ENCODE measurements at places on chromosomes 11 and 22.

DNA sequence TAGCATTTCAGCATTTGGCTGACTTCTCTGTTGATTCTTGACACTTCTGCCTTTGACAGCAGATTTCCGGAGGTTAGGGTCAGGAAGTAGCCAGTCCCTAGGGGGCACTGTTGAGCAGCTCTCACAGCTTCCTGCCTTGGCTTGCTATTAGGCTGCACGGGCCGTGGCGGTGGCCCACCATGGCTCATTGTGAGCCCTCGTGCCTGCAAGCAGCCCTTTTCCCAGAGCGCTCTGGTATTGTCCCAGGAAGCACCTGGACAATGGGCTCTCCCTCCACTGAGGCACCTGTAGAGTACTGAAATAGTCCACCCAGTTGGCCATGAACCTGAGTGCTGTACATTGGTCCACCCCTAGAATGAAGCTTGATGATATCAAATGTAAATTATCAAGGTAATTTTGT is 100.2 kb upstream of the GAL start:
- DNase-seq = peak; percentile 21

DNA sequence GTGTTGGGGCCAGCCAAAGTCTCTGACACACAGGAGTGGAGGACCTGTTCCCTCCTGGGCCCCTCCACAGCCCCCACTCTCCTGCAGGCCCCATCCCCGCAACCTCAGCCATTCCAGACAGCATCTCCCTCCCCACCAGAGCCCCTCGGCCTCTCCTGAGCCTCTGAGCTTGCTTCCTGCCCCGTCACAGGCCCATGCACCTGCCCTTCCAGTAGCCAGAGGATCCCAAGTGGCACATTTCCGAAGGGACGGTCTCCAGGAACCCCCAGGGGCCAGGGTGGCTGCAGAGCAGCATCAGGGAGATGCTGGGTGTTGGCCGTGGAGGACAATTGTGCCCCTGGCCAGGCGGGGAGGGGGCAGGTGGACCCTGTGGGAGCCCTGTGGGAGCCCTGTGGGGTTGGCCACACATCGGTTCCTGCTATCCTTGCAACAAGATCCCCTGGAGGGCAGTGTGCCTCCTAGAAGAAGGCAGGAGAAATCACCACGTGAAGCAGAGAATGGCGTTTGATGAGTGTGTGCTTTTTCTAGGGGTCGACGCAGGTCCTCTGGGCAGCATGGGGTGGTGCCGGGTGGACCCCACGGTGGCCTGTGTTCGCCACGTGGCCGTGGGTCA is 45.3 kb upstream of the PPARA start:
- no peak for DNase-seq

GRCh38 chr11:10499452-10499851 is 41.5 kb downstream of the RNF141 start:
- DNase-seq = no peak

- DNase-seq = peak; percentile 75
Observed at GRCh38 chr11:9535189-9535781, 38.2 kb upstream of the WEE1 start.

- DNase-seq = no peak
Observed at GRCh38 chr11:33721426-33721825, 14.8 kb downstream of the CD59 start.

- DNase-seq = no peak
Observed at GRCh38 chr11:16337421-16338213, 18.7 kb downstream of the SOX6 start.

DNA sequence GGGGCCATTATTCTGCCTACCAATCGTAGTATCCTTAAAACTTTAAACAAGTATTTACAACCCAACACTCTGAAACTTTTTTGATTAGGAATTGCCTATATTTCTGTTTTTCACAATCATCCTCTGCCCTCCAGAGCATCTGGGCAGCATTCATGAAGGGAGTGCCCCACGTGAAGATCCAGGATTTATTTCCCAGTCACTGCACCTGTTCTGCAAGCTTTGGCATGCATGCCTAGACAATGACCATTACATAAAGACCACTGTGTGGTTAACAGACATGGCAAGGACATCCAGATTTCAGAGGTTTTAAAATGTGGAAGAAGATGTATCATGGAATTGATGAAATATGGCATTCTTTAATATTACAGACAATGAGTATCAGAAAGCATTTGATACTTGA is 1083.8 kb downstream of the TBC1D22A start:
- no peak for DNase-seq
